Activated T-cell treated with anti-CD3 and anti-CD28 coated beads, Interleukin-2, amount 50 U/mL, for 72 hours (primary cell): ENCODE measurements at places on chromosomes 1 and 21. TPM values are rescaled to one million over a fixed set of nuclear protein-coding genes. Genes with fewer than 3 reads are reported as not detected.

GRCh38 chr1:53763911-53764310 lies 24.9 kb upstream of the GLIS1 start:
- DNase-seq: no peak

DNA sequence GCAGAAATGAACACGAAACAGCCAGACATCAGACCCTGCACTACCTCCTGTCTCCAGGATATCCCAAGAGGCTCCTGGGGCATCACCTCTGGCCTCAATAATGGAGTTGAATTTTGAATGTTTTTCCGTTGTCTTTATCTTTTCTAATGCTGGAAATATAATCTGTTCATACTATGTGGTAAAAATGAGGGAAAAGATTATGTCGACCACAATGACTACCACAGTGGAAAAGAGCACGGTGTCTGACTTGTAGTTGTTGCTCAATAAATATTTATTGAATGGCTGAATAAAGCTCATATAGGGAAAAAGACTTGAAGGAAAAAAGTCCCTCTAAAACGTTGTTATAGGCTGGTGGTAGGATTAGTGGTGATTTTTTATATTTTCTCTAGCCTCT lies 44.6 kb upstream of the ROR1 start:
- DNase-seq: no peak

GRCh38 chr1:17729248-17729647 lies 25.9 kb upstream of the ACTL8 start:
- DNase-seq: no peak

GRCh38 chr1:90831910-90832309 lies 114.8 kb upstream of the BARHL2 start:
- no peak for DNase-seq

GRCh38 chr1:64388336-64388735 lies 81.6 kb upstream of the CACHD1 start:
- no peak for DNase-seq

Gene TTC39A
- total RNA-seq: 0.51 TPM
